Lower lobe of right lung (tissue), 2 donors: ENCODE measurements at places on chromosomes 1 and 21. TPM values are rescaled to one million over a fixed set of nuclear protein-coding genes. Genes with fewer than 3 reads are reported as not detected.

GRCh38 chr1:32828341-32828740, 10.9 kb downstream of the S100PBP start:
- DNase-seq = no peak

DNA sequence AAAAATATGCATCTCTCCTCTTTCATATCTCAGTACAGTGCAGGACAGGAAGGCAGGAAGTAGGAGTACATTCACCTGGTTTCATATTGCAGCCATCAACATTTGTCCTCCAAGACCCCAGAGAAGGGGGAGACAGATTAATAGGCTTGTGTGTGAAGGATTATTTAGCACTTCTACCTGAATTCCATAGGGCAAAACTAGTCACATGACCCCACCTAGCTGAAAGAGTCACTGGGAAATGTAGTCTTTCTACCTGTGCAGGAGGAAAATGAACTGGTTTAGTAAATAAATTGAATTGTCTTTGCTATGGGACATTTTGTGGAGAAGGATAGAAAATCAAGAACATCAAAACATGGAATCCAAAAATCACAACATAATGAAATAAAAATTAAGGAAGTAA, 13.9 kb upstream of the TRIM33 start:
- no peak for DNase-seq

DNA sequence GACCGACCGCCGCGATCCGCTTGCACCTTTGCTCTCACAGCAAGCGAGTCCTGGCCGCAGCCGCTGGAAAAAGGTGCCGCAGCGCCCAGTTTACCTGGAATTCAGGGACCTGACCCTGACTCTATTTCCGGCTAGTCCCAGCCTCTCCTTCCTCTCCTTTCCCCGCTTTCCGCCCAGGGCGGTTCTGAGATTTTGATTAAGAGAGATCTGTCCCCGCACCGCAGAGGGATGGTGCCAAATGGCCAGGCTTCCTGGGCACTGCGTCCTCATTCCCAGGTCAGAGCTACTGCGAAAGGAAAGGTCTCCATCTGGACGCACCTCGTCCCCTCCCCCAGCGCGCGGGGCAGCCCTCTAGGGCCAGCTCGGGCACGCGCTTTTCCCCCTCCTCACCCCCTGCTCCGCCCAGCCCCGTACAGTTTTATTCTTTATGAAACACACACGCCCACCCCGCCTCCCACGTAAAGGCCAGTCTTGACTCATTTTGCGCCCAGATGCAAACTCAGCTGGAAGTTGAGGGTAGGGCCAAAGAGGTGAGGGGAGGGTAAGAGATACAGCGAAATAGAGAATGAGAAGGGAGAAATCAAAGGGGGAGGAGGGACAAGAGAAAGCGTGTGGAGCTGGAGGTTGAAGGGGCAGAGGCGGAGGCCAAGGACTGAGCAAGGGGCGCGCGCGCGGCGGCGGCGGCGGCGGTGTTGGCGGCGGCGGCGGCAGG, 411.8 kb upstream of the ESRRG start:
- no peak for DNase-seq

DNA sequence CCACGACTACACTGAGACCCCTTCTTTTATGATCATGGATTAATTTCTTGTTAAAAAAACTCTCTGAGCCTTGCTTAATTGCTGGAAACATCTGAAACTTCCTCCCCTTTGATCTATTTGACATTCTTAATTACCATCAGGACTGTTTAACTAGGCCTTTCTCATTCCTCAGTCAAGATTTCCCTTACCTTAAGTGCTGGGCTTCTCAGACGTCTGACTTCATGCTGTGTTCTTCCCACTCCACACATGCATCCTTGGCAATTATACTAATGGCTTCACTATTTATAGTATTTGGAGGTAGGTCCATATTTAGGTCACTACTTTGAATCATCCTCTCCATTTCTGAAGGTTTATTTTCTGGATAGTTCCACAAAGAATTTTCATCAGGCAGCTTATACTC, 341.3 kb upstream of the TMPRSS15 start:
- no peak for DNase-seq

The ATP1A2 gene
- 4.5 TPM for total RNA-seq

GRCh38 chr1:163161841-163162240, 40.9 kb downstream of the RGS5 start:
- no peak for DNase-seq
